ENCODE measurements at places on chromosomes 1 and 21.

GRCh38 chr1:219985169-219985568 lies 56.8 kb upstream of the SLC30A10 start:
- ATAC-seq = no peak

GRCh38 chr1:1959840-1960479 lies 40.9 kb upstream of the TMEM52 start:
- peak; percentile 81 for ATAC-seq

GRCh38 chr1:239682046-239682445 lies 295.7 kb downstream of the CHRM3 start:
- no peak for ATAC-seq

DNA sequence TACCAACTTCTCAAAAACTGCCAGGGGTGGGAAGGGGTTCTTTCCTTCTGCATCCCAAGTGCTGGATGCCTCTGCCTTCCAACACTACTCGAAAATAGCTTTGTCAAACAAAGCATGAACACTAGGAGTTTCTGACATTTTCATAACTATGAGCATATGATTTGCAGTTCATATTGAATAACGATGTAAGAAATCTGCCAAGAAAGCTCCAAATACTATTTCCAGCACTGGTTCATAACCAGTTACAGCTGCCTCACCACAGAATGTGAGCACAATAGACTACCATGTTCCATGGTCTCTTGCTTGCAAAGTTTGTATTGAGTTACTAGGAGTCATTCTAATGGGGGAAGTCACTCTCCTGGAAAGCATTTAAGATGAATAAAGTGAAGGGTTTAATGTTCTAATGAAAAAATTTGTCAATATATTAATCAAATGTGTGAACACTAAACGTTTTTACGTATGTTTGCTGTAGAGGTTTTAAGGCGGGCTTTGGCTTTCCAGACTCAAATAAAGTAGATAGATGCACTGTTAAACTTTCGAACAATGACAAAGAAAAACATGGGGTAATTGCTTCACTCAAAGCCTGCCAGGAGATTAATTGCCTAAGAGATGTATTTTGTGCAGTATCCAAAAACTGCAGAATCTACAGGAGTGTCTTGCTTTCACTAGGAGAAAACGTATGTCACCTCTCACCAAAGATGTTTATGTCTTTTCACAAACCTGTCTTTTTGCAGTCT lies 78.6 kb upstream of the UBE2U start:
- no peak for ATAC-seq

GRCh38 chr1:239302696-239303095 lies 83.7 kb upstream of the CHRM3 start:
- ATAC-seq = no peak

DNA sequence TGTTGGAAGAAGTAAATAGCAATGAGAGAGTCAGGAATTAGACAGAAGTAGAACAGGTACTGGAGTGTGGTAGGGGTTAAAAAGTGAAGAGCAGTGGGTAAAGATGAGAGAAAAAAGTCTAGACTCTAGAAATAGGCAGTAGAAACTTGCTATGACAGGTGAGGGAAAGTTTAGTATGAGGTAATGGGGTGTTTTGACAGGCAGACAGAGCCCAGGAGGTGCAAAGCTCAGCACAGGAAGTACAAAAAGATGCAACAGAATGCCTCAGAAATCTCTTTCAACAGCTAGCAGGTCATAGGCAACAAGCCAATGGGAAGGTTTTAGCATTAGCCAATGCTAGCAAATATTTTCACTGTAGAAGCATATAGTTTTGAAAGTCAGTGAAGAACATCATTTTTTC lies 319.1 kb upstream of the SGIP1 start:
- ATAC-seq = peak; percentile 79

DNA sequence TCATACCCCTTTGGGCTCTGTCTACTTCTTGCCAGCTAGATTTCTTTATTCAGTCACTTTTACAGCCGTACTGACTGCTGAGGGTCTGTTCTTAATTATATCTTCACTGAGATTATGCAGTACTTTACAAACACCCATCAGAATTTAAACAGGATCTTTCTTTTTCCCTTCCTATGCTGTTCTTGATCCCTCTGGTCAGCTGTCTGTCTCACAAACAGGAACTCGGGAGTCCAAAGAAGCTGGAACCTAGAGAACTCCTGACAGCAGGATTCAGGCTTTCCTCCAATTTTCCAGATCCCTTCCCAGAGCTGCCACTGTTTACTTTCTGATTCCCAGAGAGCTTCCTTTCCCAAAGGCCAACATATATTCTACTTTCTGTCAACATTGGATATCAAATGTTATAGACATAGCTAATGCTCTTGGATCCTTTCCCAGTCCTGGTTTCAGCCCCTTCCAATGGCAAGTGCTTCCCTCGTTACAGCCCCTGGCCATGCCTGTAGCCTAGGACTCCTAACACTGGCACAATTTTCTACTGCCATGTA lies 59.5 kb downstream of the ATP2B4 start:
- no peak for ATAC-seq

GRCh38 chr1:240538776-240539430 lies 73.1 kb downstream of the GREM2 start:
- no peak for ATAC-seq

- ATAC-seq = no peak
Measured at GRCh38 chr1:246226041-246226440, 281.0 kb downstream of the SMYD3 start.

DNA sequence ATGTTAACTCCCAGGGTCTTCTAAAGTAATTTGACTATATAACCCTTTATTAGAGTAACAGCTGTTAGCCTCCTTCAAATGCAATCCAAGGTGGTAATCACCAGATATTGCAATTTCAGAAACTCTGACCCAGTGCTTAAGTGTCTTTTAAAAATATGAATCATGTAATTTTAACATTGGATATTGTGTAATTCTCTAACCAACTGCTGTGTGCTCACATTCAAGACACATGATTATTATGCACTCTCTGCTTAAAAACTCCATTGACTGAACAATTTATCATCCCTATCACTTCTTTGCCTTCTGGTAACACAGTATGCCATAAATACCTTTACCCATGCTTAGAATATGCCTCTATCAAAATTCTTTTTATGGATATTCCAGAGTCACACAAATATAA lies 537.4 kb upstream of the RGS18 start:
- no peak for ATAC-seq
